ENCODE measurements at places on chromosomes 6 and 20.

DNA sequence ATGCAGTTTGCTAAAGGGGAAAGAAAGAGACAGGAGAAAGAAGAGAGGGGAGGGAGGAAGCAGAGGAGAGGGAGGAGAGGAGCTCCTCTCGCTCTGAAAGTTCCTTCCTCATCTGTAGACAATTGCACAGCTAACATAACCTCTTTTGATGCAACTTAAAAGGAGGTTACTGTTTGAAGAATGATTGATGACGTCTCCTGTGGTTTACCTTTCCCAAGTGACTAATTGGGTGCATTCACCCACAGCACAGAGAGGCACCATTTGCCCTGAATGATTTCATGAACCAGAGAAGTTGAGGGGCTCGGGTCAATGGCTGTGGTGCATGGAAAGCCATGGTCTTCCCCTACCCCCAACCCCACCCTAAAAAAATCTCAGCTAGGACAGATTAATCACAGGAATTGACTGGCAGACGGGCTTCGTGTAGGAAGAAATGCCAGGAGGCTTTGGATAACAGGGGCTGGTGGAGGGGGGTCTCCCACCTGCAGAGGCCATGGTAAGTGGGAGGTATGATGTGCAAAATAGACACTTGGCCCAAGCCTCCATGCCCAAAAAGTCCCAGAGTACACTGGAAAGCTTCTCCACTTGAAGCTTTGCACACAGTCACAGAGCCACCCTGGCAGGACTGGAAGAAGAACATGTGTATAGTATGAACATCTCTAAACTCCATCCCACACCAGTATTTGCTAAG, 213.7 kb downstream of the ANKRD60 start:
- DNase-seq, result no peak

DNA sequence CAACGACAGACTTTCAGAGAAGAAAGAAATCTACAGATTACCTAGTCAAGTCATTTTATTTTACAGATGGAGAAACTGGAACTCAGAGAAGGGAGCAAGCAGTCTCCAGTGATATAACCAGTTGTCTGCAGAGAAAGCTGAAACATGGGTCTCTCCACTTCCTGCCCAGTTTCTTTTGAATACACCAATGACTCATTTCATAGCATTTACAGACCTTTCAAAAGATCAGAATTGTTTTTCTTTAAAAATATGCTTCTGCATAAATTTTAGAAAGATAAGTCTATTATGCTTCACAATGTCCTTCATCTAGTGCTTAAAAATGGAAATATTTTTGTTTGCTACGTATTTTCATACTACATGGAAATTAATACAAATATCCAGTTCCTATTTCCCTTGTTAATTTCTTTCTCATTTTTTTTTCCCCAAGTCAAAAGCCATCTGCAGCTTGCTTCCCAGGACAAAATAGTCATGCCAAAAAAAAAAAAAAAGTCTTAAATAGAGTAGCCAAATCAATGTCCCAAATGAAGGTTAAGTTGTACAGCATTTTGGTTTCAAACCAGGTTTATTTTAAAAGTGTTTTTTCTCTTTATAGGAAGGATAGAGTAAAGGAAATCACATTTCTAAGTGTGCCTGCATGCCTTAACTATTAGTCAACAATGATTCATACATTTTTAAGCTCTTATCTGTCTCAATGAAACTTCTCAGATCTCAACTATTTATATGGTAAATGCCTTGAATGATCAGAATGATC, 36.9 kb downstream of the ARHGAP18 start:
- no peak for DNase-seq

- DNase-seq, result peak; percentile 11
Measured at GRCh38 chr6:146546443-146547043, 2.9 kb downstream of the RAB32 start.

DNA sequence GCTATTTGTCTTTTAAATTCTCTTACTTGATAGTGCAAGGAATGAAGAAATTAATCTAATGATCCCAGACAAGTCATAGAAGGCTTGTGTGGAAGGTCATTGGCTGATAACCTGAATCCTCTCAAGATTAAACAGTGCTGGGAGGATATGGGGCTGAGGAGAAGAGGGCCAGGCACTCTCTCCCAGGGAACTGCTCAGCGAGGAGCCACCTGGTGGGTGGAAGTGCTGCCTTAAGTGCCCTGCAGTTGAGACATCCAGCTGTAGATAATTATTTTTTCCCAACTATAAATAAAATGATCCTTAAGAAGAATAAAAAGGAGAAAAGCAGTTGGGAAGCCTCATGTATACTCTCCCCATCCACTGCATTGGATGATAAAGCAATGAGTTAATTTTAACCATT, 47.9 kb downstream of the BTBD3 start:
- no peak for DNase-seq

- no peak for DNase-seq
Measured at GRCh38 chr6:14660806-14661579, 543.4 kb downstream of the CD83 start.

GRCh38 chr20:44690781-44691423, 24.3 kb upstream of the CCN5 start:
- no peak for DNase-seq

DNA sequence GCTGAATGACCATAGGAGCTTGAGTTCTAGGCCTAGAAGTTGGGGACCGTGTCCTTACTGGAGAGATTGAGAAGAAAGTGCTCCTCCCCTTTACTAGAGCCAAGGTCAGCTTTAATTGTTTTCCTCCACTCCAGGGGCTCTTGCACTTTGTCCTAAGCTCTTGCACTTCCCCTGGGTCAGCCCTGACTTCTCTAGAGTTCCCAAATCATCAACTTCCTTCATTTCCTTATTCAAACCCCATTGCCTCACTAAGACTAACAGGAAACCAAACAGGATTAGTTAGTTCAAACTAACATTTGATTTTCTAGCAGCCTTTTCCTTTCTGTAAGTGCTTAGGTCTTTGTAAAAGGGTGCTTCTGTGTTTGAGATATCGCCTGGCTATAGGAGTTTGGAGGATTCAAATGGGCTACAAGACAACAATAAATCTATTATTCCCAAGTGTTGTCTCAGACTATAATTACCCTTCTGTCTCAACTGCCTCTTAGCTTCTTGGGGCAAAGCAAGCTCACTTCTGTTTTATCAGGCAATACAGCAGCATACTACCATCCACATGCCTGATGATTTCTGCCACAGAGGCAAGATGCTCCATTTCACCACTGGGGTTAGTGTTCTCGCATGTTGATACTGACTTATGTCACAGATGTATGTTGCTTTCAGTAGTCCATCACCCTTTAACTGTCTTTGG, 12.8 kb upstream of the DTNBP1 start:
- DNase-seq, result no peak

GRCh38 chr20:32894026-32894483, 35.3 kb downstream of the EFCAB8 start:
- peak; percentile 90 for DNase-seq

GRCh38 chr20:18634501-18634900, 46.6 kb downstream of the DTD1 start:
- DNase-seq, result no peak

DNA sequence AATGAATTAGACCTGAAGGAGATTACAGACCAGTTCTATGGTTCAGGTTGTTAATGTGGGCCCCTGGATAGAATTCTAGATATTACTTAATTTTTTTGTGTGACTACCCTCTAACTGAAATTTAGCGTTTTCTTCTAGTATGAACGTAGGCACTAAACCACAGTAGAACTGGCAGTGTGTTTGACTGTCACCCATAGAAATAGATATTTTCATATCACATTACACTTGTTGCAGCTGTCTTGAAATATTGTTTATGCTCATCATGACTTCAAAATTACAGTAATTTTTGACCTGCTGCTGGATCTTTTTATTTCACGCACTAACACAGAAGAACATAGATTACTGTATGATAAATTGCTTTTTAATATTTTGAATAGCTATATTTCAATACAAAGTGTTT, 31.6 kb downstream of the E2F3 start:
- DNase-seq, result no peak

DNA sequence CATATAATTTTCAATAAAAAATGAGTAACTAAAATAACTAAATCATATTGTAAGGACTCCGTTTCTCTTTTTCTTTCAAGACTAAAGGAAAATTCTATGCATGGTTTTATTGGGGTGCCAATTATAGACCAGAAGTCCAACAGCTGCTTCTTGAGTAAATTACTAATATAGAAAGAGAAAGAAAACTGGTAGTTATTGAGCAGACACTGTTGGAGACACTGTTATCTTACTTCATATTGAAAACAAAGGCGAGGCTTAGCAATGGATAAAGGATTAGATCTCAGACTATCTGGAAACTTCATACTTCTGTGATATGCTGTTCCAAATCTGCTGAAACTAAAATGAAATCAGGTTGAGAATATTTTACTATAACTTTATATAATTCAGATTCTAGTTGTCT, 169.6 kb upstream of the EYS start:
- DNase-seq, result no peak

GRCh38 chr6:105487040-105487790, 84.3 kb upstream of the PREP start:
- DNase-seq, result no peak

- peak; percentile 4 for DNase-seq
Measured at GRCh38 chr6:16540804-16541752, 220.2 kb downstream of the ATXN1 start.

- DNase-seq, result peak; percentile 71
Measured at GRCh38 chr20:48826883-48827771, 672 bp downstream of the PREX1 start.

- DNase-seq, result no peak
Measured at GRCh38 chr6:167872538-167873210, 46.0 kb downstream of the AFDN start.

DNA sequence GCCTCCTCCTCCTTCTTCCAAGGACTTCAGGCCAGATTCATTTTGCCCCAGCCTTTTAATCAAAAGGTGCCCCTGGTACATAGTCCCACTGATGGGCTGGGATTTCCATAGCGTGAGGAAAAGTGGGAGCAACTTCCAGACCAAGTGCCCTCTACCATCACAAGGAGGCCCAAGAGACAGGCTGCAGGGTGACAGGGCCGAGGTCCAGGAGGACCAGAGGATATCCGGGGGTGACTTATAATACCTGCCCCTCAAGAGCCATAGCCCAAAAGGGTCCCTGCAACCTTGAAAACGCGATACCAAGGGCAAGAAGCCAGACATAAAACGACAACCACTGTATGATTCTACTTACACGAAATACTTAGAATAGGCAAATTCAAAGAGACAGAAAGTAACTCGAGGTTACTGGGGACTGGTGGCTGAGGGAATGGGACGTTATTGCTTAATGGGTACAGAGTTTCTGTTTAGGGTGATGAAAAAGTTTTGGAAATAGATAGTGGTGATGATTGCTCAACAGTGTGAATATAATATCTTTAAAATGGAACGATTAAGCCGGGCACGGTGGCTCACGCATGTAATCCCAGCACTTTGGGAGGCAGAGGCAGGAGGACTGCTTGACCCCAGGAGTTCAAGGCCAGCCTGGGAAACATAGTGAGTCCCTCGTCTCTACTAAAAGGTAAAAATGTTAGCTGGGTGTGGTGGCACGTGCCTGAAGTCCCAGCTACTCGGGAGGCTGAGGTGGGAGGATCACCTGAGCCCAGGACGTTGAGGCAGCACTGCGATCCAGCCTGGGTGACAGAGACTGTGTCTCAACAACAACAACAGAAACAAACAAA, 71.9 kb downstream of the NOL4L start:
- DNase-seq, result no peak

GRCh38 chr20:8156235-8157079, 24.4 kb downstream of the PLCB1 start:
- DNase-seq, result no peak

GRCh38 chr6:152922706-152923105, 60.1 kb downstream of the FBXO5 start:
- no peak for DNase-seq

- DNase-seq, result no peak
Measured at GRCh38 chr6:951399-952181, 258.7 kb upstream of the EXOC2 start.

DNA sequence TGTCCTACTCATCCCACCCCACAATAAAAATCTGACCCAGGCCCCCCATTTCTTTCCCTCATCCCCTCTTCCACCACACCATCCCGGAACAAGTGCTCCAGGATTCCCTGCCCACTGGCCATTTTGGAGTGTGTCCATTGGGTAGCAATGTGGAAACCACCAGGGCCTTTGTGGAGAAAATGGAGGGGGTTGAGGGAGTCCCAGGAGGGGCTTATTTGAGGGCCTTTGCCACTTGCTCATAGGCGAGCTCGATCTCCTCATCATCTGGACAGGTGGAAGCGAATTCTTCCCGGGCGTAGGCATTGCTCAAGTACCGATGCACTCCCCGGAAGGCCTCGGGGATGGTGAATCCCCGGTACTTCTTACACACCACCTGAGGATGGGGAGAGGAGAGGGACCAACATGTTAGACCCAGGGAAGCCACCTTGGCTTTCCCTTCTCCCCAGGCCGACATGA, 1.6 kb upstream of the DDAH2 start:
- DNase-seq, result no peak

DNA sequence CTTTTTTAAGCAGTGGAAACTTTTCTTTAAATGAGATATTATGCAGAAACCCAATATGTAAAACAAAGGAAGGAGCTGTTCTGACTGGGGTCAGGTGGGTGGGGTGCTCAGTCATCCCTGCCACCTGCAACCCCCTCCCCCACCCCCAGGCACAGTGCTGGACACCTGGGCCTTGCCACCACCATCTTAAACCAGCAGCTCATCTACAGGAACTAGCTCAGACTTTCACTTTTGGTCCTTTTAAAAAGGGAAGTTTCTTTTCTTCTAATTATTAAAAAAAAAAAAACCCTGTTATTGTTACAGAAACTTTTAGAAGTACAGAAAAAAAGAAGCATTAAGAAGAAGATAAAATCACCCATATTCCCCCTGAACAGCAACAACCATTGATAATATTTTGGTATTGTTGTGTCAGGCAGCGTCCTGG, 37.1 kb downstream of the PPP1R16B start:
- peak; percentile 34 for DNase-seq

GRCh38 chr20:60447703-60448102, 489.5 kb downstream of the CDH26 start:
- no peak for DNase-seq

DNA sequence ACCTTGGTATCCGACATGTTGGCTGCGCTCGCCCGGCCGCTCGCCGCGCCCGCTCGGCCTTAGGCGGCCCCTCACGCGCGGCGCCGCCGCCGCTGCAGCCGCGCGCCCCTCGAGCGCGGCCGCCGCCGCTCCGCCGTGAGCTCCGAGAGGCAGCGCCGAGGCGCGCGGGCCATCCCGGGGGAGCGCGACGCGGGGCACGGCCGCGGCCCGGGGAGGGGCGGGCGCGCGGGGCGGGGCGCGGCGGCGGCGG, at the start of gene KIF13A:
KIF13A (minus strand) TSS at position 189 of the 250 bp plus-strand sequence; CDS start at position 17, 172 bp downstream.
- DNase-seq, result no peak

- no peak for DNase-seq
Measured at GRCh38 chr6:43706788-43707187, 19.2 kb upstream of the MRPS18A start.

DNA sequence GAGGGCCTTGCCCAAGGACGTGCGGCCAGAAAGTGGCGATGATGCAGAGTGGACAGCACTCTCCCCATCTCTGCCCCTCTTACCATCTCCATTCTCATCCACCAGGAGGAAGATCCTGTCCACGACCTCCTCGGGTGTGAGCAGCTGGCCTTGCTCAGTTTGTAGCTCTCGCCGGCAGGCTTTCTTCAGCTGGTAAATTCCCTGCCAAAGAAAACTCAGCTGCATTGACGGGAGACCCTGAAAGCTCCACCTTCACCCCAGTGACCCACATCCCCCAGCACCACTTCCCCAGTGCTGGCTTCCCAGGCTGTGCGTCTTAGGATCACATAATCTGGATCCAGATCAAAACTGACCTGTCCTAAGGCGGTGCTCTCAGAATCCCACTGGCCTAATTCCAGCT, 9.2 kb downstream of the GUCA1B start:
- DNase-seq, result no peak

GRCh38 chr20:57831326-57831992, 121.6 kb upstream of the PMEPA1 start:
- no peak for DNase-seq

Measured in GM23338 (cell line).